ENCODE measurements at places on chromosomes 5 and 9. TPM values are rescaled to one million over a fixed set of nuclear protein-coding genes. Genes with fewer than 3 reads are reported as not detected.

LYRM7 gene
- polyA plus RNA-seq: 2.7 TPM

MARCOL gene
- not detected for polyA plus RNA-seq

FCN1 gene
- polyA plus RNA-seq: not detected

FUT7 gene
- polyA plus RNA-seq: not detected

SIT1 gene
- not detected for polyA plus RNA-seq

RASEF gene
- polyA plus RNA-seq: 1.1 TPM

SV2C gene
- under 0.01 TPM for polyA plus RNA-seq

ANKRD18A gene
- 1.9 TPM for polyA plus RNA-seq

ADAMTS13 gene
- polyA plus RNA-seq: 1.8 TPM

TXNDC15 gene
- polyA plus RNA-seq: 42.0 TPM
